T1000 (cell line): ENCODE measurements at places on chromosomes 2 and 18.
A peak's percentile ranks its signal among the peaks of the same experiment; 100 is the strongest.

DNA sequence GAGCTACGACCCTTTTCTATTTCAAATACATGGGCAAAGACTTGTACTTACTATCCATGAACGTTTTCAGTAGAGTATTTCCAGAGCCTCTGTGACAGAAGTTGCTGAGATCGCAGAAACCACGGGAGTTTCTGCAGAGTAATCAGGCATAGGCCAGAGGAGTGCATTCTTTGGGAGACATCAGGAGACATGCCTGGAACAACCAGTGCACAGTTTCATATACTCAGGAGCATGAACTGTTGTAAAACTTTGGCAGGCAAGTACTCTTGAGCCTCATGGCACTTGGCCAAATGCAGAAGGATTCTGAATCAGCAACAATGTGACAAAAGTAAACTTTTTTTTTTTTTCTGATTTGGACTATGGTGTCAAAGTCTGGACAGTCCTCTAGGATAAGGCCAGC lies 307.1 kb downstream of the GRB14 start:
- no peak for DNase-seq

GRCh38 chr2:32632089-32632488 lies 4.2 kb downstream of the TTC27 start:
- no peak for DNase-seq

DNA sequence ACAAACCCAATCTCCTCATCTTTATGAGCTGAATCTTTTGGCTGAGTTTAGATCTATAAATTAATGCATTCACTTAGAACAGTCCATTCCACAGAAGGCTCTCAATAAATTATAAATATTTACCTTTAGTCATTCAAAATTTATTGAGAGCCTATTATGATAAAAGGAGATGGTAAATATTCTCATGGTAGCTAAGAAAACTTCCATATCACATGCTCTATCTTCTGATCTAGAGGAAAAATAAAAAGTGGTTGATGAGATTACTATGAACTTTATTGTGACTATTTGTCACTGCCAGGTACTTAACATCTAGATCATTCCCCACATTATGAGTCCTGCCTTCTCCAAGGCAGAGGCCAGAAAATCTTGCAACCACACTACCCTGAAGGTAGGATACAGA lies 62.4 kb downstream of the L3MBTL4 start:
- no peak for DNase-seq

DNA sequence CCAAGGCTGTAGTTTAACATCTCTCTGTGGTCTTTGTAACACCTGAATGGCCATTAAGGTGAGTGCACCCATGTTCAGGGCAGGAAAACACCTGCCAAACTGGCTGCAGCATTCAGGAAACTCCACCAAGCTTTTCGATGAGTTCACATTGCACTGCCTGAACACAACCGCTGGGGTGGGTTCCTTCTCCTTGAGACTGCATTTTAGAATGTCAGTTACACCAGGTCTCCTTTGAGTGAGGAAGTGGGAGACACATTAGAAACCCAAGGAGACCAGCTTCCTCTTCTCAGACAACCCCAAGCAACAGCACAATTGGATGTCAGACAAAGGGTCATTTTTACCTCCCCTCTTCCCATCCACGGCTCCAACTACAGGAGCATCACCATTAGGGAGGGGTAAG lies 35.2 kb downstream of the CYRIA start:
- no peak for DNase-seq

GRCh38 chr2:117360586-117360985 lies 453.9 kb upstream of the DDX18 start:
- DNase-seq: no peak

- DNase-seq: no peak
These were observed 1.2 kb upstream of the CLASP1 start for GRCh38 chr2:121650315-121650930.

- no peak for DNase-seq
These were observed 124.4 kb downstream of the TMEM163 start for GRCh38 chr2:134594399-134594798.

DNA sequence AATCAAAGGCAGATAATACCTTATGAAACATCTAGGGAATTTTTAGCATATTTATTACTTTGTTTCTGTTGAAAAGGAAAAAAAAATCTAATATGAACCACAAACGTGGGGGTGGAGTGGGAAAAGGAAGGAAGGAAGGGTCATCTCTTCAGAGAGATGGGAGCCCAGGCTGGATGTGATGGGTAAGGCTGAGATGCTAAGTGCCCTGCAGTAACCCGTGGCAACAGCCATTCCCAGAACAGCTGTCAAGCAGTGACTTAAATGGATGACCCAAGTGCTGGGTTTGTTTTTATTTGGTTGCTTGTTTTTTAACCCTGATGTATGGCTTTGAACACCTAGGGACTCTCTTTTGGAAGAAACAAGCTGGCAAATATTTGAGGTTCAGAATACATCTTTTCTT lies 50.7 kb upstream of the KLF7 start:
- DNase-seq: no peak

DNA sequence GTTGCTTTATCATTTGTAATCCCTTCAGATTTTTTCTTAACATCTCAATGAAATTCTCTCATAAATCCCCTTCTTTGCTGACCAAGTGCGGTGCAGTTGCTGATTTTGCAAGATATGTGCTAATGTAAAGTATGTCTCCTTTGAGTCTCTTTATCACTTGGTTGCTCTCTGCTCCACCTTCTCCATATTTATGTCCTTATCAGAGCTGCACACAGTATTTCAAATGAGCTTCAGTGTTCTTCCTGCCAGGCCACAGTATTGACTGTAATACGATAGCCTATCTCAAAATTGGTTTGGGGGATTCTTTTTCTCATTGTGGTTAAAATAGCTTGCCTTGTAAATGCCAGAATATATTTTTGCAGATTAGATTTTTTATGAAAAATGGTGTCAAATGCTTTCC lies 32.2 kb downstream of the MAIP1 start:
- no peak for DNase-seq

GRCh38 chr2:8445580-8445979 lies 236.3 kb upstream of the ID2 start:
- no peak for DNase-seq

- DNase-seq: no peak
These were observed 104.3 kb downstream of the CSRNP3 start for GRCh38 chr2:165573534-165574461.

- DNase-seq: no peak
These were observed 81.8 kb downstream of the INO80D start for GRCh38 chr2:206004004-206004693.

DNA sequence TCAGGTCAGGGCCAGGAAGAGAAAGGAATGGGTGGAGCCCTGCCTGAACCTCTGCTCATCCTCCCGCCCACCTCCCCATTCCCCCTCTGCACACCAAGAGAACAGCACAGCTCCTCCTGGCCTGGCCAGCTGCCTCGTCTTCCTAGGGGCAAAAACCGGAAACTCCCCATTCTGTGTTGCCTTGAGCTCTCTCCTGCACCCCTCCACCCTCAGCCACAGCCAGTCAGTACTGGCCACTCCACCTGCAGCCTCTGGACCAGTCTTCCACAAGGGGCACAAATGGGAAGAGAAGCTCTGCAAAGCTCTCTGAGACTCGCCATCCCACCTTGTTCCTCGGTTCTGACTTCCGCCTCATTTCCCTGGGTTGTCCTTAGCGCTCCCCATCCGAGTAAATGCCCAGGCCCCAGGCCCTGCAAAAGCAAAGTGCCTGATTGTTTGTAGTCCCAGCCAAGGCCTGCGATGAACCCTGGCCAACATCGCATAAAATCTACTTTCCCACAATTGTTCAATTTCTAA lies 39.3 kb upstream of the SLC35G4 start:
- DNase-seq: no peak

GRCh38 chr2:157587576-157587975 lies 41.1 kb downstream of the ACVR1C start:
- DNase-seq: no peak

- DNase-seq: no peak
These were observed 329.0 kb downstream of the GBX2 start for GRCh38 chr2:235839226-235839625.

DNA sequence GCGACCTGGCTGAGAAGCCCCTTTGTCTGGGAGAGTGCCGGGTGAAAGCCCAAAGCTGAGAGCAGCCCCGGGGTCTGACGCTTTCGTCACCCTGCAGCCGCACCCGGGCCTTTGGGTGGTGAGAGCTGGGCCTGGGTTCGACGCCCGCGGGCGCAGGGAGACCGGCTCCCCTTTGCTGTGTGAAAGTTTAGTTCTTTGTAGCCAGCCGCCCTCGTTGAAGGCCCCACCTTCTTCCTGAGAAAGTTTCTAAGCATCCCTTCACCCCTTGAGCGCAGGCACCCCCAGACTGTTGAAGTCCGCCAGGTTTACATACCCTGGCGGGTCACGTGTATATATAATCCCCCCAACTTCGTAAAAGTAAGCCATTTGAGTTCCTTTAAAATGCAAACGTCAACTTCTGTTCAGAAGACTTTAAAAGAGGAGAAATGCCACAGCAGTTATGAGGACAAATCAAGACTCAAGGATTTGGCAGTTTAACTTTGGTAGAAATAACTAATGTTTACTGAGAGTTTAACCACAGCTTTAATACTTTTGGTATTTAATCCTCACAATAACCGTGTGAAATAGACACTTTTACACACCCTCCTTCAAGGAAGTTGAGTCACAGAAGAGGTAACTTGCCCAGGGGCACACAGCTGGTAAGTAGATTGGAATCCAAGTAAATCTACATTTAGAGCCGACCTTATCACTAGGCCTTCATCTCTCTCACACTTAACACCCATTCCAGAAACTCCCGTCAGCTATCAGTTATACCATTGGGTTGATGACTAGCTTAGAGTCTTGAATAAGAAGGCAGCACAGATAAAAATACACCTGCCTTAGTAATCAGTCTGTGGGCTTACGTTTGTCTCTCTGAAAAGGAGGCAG lies 1.1 kb upstream of the MBOAT2 start:
- DNase-seq: peak; percentile 38

- DNase-seq: no peak
These were observed 179.3 kb downstream of the SNTG2 start for GRCh38 chr2:1129982-1130381.

DNA sequence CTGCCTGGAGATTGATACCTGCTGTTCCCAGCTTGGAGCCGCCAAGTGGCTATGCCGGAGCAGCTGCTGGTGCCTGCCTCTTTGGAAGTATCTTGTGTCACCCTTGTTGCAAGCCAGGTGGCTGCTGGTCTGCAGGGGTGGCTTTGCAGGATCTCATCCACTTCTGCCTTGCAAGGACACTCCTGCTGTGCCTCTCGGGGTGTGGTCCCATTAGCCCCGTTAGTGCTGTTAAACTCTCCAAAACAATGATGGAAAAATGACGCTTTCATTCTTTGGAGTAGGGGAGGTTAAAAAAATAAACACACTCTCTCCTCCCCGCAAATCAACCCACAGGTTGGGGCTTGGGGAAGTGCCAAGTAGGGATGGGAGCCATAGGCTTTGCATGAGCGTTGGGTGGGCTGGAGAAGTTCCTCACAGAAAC lies 352.8 kb downstream of the RNF144A start:
- no peak for DNase-seq

DNA sequence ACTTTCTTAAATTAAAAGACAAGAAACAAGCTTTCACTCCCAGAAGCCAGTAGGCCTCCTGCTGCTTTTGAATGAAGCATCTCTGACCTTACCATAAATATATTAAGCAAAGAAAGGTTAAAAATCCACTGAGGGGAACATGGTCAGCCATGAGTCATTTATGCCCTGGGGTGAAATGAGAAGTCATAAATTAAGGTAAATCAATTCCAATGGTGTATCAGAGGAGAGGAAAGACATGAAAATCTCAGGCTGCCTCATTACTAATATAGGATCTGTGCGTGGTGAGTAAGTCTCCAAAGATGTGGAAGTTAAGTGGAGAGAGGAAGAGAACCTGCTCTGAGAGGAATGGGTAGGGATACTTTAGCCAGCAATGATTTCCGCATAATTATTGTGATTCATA lies 292.3 kb upstream of the CHAC2 start:
- peak; percentile 60 for DNase-seq

DNA sequence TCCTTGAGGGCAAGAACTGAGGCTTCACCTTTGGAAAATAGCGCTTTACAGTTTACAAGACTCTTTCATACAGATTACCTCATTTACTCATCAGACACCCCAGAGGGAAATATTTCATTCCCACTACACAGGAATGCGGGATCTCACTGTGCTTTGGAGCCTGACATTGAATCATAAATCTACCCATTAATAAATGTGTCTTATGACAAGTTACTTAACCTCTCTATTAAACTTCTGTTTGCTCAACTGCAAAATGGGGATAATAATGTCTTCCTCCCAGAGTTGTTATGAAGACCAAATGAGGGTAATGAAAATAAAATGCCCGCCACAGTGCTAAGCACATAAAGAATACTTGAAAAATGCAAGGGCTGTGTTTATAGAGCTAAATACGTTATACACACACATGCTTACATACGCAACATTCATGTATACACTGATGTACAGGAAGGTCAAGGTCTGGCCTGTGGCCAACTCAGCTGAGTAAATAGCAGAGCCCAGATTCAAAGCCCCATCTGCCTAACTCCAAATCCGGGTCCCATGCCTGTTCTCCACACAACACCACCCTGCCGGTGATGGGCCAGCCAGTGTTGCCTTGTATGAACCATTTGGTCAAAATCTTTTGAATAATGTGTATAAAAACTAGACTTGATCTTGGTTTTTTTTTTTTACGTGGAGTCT lies 77.8 kb upstream of the STPG4 start:
- no peak for DNase-seq

DNA sequence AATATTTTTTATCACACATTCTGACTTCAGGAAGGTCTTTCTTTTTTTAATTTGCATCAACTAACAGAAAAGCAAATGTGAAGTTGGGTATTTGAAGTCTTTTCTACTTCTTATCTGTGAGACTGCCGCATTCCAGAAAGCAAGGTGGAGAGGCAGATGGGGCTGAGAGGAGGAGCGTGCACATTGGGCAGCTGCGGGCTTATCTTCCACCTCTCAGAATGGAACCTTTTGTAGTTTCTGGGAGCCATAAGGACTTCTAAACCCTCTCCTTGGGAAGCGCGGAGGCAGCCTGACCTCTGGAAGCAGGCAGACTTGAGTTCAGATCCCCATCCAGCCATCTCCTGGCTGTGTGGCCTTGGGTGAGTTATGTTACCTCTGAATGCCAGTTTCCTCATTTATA lies 3.9 kb downstream of the MAPRE3 start:
- DNase-seq: no peak

GRCh38 chr2:218300141-218300540 lies 7.8 kb upstream of the TMBIM1 start:
- DNase-seq: no peak

- no peak for DNase-seq
These were observed 94.5 kb upstream of the UPP2 start for GRCh38 chr2:158006961-158007719.

- DNase-seq: no peak
These were observed 5.3 kb upstream of the PLEKHH2 start for GRCh38 chr2:43631618-43632317.
